M059J (cell line): ENCODE measurements at places on chromosomes 6 and 20.
A peak's percentile ranks its signal among the peaks of the same experiment; 100 is the strongest.

DNA sequence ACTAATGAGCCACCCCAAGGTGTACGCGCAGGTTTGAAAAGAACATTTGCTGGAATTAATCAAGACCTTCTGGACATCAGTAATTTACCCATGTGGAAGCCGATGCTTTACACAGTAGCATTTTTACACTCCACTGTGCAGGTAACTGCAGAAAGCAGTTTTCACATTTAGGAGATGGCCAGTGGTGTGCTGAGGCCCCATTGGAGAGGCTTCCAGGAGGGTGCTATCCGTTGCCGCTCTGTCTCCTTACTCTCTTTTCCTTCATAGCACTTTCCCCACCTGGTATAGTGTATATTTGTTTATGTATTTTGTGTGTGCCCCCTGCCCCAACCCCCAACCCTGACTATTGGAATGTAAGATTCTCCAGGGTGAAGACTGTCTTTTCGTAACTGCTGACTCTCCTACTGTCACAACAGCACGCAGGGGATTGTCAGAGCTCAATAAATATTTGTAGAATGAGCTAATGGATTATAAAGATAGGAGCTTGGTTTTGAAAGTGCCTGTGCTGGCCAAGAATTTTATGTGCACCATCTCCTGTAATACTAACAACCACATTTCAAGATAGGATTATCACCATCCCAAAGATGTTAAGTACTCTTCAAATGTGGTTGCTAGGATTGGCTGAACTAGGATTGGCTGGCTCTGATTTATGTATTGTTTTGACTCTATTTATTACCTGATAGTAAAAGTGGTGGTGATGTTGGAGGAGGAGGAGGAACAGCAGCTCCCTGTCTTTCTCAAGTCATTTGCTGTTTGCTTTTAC lies 74.0 kb upstream of the GLP1R start:
- peak; percentile 15 for DNase-seq

GRCh38 chr6:80488190-80488589 lies 381.7 kb downstream of the BCKDHB start:
- peak; percentile 7 for DNase-seq

DNA sequence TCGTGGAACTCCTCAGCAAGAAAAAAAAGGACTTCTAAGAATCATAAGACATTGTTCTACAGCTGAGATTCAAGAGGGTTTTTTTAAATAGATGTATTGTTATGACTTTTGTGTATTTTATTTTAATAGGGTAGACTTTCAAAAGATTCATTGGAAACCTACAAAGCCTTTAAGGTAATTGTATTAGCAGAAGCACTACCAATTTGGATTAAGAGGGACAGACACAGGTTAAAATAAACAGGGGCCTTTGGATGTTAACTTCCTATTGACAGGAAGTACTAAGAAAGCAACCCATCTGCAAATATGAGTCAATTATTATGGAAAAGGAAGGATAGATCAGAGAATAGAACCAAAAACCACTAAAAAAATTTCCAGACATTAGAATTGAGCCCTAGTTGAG lies 153.5 kb downstream of the HDGFL1 start:
- no peak for DNase-seq

DNA sequence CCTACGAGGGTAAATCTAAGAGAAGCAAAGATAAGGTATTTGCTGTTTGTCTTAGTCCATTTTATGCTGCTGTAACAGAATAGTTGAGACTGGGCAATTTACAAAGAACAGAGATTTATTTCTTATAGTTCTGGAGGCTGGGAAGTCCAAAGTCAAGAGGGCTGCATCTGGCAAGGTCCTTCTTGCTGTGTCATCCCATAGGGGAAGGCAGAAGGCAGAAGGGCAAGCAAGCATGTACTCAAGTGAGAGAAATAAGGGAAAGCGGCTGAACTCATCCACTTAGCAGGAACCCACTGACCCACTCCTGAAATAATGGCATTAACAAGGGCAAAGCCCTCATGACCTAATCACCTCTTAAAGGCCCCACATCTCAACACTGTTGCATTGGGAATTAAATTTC lies 102.7 kb downstream of the AGPAT4 start:
- DNase-seq: no peak

DNA sequence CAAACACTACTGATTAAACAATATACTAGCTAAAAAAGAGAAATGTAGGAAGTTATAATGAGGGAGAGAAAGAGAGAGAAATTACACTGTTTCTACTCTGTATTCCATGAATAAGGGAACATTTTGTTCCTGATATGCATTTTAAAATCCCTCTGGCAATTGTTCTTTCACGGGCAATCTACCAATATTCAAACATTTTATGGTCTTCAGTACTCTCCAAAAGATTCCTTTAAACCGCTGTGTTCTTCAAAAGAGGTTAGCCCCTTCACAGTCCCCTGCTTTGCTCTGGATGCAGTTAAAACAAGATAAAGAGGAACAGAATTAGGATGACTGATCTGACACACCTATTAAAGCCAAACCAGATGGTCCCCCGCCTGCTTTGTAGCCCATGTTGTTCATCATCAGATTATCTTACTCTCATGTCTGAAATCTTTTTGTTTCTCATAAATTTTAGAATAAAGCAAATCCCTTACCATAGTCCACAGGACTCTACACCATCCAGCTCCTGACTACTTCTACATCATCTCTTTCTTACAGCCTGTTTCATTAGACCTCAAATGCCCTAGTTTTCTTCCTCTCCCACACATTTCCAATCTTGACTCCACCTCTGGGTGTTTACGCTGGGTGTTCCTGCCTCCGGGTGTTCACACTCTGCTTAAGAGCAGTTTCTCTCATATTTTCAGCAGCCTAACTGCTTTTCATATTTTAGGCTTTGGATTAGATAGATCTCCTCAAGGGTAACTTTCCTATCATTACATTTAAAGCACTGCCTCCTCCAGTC lies 399.7 kb downstream of the COL12A1 start:
- no peak for DNase-seq

DNA sequence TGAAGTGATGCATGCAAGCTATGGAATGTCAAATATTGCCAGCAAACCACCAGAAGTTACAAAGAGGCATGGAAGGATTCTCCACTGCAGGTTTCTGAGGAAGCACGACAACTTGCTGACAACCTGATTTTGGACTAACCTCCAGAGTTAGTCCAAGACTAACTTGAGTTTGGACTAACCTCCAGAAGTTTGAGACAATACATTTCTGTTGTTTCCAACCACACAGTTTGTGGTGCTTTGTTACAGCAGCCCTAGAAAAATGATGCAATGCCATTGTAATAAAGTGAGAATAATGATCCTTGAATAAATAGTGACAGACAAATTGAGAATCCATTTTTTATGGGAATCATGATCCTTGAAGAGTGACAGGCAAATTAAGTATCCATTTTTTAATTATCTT lies 169.9 kb upstream of the HDDC2 start:
- DNase-seq: no peak

- peak; percentile 66 for DNase-seq
Observed at GRCh38 chr6:139567095-139567494, 192.6 kb upstream of the CITED2 start.

GRCh38 chr6:3538536-3538935 lies 81.7 kb upstream of the SLC22A23 start:
- DNase-seq: no peak

- no peak for DNase-seq
Observed at GRCh38 chr20:8234580-8234979, 102.5 kb downstream of the PLCB1 start.
